IMR-90 (cell line): ENCODE measurements at places on chromosomes 1 and 21. TPM values are rescaled to one million over a fixed set of nuclear protein-coding genes. Genes with fewer than 3 reads are reported as not detected.

DNA sequence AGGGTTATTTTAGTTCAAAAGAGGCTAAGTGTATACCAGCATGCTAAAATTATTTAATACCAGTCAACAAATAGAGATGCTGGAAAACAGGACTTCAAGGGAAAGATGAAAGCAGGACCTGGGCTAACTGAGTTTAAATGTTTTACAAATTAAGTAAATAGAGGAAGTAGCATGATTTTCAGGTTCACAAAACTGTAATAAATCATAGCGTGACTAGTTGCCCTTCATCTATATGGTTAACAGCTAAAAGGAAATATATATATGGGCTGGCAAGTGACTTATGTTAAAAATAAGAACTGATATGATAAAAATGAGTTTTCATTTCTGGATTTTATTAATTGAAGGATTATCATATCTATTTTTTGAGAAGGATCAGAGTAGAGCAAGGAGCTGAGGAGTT lies 25.6 kb downstream of the DPYD start:
- DNase-seq = no peak

- DNase-seq = no peak
These were observed 103.8 kb downstream of the PCBP3 start for GRCh38 chr21:45747233-45747766.

- DNase-seq = no peak
These were observed 513.0 kb downstream of the PTPRU start for GRCh38 chr1:29749024-29749945.

- no peak for DNase-seq
These were observed 16.6 kb upstream of the LRRC3 start for GRCh38 chr21:44438531-44439210.

- no peak for DNase-seq
These were observed 64.1 kb upstream of the ACTL8 start for GRCh38 chr1:17690906-17691634.

- no peak for DNase-seq
These were observed 1.9 kb downstream of the SCP2 start for GRCh38 chr1:52929019-52929418.

GRCh38 chr1:89945852-89946476 lies 48.9 kb upstream of the ZNF326 start:
- peak; percentile 85 for DNase-seq

The LCE2B gene
- total RNA-seq = not detected in 2 replicates

The NIPAL3 gene
- total RNA-seq = 95.3 and 123 TPM in 2 replicates

The S100A9 gene
- not detected in 2 replicates for total RNA-seq

The ESPN gene
- under 0.01 TPM in 1 of 2 replicates, not detected in the other for total RNA-seq

The KRTAP20-2 gene
- total RNA-seq = not detected in 2 replicates

The MX2 gene
- total RNA-seq = 0.54 and 0.56 TPM in 2 replicates

The FAM72A gene
- 2.2 and 4.2 TPM in 2 replicates for total RNA-seq
